ENCODE measurements at places on chromosomes 1 and 21. TPM values are rescaled to one million over a fixed set of nuclear protein-coding genes. Genes with fewer than 3 reads are reported as not detected.

DNA sequence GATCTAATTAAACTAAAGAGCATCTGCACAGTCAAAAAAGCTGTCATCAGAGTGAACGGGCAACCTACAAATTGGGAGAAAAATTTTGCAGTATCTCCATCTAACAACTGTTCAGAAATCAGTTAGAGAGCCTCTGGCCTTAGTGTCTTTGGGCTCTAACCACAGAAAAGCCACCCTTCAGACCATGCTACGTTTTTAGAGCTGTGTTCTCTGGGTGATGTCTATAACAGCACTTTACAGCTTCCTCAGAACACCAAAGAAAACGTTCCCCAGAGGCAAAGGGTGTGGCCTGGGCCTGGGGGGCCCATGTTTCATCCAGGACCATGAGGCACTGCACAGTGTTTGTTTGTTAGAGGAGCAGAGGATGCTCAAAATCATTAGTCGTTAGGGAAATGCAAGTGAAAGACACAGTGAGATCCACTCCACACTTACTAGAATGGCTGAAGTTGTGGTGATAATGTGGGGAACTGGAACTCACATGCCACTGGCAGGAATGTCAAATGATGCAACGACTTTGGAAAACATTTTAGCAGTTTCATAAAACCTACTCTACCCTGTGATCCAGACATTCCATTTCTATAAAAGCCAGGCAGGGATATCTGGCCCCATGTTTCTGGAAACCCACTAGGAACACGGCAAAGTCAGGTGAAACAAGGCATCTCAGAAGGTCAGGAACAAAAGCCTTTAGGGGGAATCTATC lies 250.4 kb upstream of the HOOK1 start:
- DNase-seq = no peak

DNA sequence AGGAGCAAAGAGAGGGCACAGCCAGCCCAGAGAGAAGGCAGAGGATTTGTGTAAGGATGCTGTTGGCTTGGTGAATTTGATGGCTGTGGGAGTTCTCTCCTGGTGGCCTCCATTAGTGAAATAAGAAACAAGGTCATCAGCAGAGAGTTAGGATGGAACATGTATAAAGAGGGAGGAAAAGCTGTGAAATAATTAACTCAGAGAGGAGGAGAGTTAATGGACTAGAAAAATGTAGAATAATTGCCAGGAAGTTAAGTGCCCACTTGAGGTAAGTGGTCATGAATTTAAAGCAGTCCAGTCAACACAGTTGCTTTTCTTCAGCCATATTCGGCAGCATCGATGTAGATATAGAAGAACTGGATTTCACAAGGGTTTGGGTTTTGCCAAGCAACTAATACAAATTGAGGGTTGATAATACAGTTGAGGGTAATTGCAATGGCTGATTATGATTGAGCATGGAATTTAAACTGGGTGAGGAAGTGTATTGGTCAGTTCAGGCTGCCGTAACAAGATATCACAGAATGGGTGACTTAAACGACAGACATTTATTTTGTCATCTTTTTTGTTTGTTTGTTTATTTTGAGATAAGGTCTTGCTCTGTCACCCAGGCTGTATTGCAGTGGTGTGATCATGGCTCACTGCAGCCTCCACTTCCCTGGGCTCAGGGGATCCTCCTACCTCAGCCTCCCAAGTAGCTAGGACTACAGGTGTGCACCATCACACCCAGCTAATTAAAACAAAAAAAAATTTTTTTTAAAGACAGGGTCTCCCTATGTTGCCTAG lies 31.7 kb upstream of the KLF17 start:
- DNase-seq = no peak

Gene C1QTNF12
- polyA plus RNA-seq = 0.42 TPM

DNA sequence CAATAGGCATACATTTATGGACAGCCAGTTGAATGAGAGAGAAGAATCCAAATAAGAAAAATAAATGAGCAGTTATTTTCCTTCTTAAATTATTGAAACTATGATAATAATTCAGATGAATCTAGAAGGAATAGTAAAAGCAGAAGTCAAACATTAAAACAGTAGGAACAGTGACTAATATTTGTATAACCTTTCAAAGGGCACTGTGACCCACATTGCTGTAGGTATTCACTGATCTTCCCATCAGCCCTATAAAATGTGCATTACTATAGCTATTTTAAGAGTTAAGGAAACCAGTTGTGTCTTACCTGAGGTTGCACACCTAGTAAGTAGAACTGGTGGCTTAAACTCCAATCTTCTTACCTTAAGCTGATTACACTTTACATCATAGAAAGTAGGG lies 102.8 kb upstream of the ARTN start:
- no peak for DNase-seq

- peak; percentile 39 for DNase-seq
These were observed 69.9 kb upstream of the USP25 start for GRCh38 chr21:15659753-15660422.

DNA sequence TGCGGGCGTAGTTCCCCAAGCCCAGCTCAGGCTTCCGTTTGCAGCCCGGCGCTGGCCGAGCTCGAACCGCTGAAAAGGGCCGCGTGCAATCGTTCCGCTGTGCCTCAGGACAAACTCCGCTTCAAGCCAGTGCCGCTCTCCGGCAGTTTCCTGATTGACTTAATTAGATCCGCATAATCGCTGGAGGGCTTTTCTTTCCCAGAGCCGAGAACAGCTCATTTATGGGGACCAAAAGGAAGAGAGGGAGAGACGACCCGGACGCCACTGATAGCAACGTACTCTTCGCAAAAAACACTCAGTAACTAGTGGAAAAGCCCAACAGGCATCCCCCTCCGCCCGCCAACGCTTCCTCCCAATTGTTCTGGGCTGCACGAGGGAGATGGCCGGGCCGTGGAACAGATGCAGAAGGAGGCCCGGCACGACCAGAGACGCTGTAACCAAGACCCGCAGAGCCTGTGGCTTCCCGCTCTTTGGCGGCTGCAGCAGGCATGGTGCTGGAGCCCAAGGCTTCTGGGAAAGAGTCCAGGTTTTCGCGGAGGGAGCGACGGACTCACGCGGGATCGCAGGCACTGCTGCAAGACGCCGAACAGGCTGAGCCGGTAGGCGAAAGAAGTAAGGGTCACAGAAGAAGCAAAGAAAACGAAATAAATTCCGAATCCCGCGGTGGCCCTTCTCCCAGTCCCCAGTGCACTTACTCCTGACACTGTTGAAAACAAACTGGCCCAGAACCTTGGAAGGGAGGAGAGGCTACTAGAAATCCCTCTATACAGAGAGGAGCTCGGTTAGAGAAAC lies 3.6 kb upstream of the FOXD2 start:
- DNase-seq = no peak

Gene NPPB
- 0.12 TPM for polyA plus RNA-seq

DNA sequence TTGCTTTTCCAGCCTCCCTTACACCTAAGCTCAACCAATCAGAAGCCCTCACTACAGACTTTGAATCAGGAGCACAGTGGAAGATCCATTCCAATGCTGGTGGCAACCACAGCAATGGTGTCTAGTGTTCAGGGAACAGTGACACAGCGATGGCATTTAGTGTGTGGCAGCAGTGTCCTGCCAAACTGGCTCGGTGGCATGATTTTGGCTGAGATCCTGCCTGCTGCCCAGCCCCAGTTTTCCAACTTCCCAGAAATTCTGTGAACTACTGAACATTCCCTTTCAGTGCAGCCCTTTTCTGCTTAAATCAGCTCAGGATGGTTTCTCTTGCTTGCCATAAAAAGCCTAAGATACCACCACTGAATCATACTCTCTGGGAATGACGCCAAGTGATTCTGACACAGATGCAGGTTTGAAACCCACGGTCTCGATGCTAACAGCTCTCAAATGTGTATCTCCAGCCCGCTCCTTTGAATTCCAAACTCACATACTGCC lies 8.8 kb downstream of the ASAP3 start:
- peak; percentile 82 for DNase-seq

DNA sequence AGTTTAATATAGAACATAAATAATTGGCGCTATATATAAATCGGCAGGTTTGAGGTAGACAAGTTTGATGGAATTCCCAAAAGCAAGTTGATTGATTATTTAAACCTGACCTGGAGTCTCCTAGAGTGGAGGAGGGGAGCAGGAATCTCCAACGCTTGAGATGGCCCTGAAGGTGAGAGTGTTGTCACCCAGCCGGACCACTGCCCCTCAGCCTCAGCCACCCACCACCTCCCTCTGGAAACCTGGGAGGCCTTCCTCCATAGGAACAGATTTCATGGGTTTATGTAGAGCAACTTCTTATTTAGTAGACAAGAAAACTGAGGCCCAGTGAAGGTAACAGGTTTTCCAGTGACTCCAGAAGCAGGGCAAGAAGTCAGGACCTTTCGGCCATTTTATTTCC lies 389.5 kb downstream of the KIF26B start:
- DNase-seq = no peak

DNA sequence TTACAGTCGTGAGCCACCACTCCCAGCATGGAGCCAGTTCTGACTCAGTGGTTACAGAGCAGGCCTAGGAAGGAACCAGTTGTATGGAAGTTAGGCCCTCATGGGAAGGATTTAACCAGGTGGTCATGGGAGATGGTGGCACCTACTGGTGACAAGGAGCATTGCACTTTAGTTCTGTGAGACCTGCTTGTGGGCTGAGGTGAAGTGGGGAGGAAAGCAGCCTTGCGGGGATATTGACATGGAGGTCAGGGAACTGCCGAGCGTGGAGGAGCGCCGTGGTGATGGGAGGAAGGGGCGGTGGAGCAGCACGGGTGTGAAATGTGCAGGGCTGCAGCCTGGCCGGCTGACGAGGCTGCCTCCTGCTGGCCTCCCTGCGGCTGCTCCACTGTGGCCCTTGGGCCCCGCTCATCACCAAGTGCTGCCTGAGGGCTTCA lies 100.4 kb downstream of the GALNT2 start:
- no peak for DNase-seq

GRCh38 chr1:3992103-3992556 lies 92.1 kb upstream of the C1orf174 start:
- DNase-seq = no peak

Gene GSTM5
- 2.2 TPM for polyA plus RNA-seq

- no peak for DNase-seq
These were observed 465.6 kb downstream of the ADGRL2 start for GRCh38 chr1:82266351-82266750.

DNA sequence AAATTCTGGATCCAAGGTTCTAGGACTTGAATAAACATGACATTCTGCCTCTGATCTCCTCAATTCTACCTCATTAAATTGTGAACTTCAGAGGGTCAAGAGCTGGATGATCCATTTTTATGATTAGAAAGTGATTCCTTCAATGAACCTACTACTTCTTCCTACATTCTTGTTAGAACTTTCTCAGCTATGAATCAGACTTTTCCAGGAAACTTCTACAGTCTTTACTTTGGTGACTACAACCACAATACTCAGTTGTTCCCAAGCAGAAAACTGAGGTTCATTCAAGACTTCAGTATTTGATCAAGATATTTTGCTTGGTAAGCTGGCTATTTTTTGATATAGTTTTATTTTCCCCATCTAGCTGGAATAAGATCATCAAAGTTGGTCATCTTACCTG lies 51.4 kb downstream of the CDC7 start:
- DNase-seq = no peak

DNA sequence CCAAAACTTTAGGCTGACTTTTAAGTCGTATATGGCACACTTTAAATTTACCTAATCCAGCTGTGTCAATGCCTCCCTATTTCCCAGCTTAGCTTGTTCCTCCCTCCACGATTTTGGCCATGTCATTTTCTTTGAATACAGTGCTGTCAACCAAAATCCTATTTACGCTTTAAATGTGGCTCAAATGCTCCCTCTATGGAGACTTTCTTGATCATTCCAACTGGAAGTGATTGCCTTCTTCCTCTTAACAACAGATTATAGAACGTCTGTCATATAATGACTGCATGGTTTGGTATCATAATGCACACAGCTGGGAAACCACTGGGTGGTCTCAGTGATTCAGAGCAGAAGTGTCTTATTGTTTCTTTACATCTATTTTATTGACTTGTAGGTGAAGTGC lies 18.9 kb upstream of the BATF3 start:
- no peak for DNase-seq

Gene GIPC2
- 0.04 TPM for polyA plus RNA-seq

Gene LIPI
- not detected for polyA plus RNA-seq

GRCh38 chr1:92040971-92041370 lies 11.2 kb downstream of the EPHX4 start:
- DNase-seq = no peak

GRCh38 chr1:1489861-1490260 lies 18.3 kb downstream of the ATAD3B start:
- no peak for DNase-seq

Gene FCRLB
- polyA plus RNA-seq = 2.6 TPM

Gene DIO1
- not detected for polyA plus RNA-seq

GRCh38 chr1:247639381-247639981 lies 34.1 kb downstream of the OR2G3 start:
- DNase-seq = no peak

Gene HHIPL2
- 0.32 TPM for polyA plus RNA-seq

GRCh38 chr1:177566495-177566894 lies 395.7 kb downstream of the BRINP2 start:
- no peak for DNase-seq

Gene ZSWIM5
- 0.07 TPM for polyA plus RNA-seq

Gene ADGRL2
- 24.2 TPM for polyA plus RNA-seq

DNA sequence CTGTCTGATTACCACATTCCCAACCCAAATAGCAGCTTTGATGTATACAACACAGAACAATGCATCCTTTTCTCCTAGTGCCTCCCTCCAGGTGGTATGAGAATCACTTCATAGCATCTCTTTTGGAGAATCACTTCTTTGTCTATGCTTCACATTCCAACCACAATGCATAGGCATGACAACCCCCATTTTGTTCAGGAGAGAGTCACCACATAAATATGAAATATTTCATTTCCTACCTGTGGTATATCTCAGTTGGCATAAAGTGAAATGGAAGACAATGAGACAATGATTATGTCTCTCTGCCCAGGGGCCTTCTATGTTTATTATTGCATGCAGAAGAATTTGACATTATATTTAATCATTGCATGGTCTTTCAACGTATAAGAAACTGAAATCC lies 112.2 kb downstream of the BRINP2 start:
- no peak for DNase-seq

Gene LCE3E
- polyA plus RNA-seq = not detected

DNA sequence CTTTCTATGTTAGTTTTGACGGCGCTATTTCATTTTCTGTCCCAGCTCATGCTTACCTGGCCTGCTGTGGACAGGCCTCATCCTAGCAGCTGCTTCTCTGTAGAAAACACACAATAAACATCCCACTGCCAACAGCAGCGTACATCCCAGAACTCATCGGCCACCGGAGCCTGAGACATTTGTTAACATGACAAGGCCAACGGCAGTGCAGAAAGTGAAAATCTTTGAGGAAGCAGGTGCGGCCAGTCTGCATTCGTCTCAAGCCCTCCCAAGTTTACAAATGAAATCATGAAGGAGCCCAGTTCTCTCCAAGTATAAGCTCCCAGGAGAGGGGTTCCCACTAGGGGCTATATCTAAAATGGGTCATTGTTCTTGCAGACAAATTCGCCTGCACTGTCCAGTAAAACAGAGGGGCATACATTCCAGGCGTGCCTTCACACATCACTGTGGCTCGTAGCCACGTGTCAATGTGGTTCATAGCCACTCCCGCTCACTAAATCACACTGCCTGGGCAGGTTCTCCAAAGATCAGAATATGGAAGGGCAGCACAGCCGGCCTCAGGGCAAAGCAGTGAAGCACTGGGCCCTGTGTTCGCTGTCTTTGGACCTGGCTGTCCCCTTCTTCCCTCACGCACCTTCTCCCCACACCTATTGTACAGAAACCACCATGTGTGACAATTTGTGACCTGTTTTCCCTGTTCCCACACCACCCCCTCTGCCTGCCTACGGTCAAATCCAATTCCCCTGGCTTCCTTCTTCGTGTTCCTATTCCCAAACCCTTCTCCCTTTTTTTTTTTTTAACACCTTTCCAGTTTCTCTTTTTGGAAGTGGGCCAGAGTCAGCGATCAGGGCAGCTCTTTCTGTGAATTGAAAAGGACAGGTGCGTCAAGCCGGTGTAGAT lies 27.0 kb upstream of the ABCG1 start:
- no peak for DNase-seq
